Right renal pelvis (tissue), 4 donors: ENCODE measurements at places on chromosomes 16 and 17. TPM values are rescaled to one million over a fixed set of nuclear protein-coding genes. Genes with fewer than 3 reads are reported as not detected.

Gene TMEM204
- 28.5 TPM for polyA plus RNA-seq

Gene CCDC154
- 3.5 TPM for polyA plus RNA-seq

- no peak for DNase-seq
These were observed 580 bp downstream of the BCAR1 start for GRCh38 chr16:75250809-75251279.

DNA sequence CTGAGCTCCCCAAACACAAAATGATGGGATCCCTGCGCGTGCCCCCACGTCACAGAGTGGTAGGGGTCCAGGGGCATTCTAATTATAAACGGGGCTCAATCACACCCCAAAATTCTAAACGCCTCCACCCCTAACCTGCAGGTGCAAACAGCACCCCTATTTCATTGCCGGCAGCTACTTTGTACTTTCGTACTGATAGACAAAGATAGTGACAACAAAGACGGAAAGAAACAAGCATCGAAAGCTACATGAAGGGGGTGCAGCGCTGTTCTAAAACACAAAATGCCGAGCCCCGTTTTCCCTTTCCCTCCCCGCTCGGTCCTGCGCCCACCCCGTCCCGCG is 13.9 kb downstream of the MIS12 start:
- no peak for DNase-seq

DNA sequence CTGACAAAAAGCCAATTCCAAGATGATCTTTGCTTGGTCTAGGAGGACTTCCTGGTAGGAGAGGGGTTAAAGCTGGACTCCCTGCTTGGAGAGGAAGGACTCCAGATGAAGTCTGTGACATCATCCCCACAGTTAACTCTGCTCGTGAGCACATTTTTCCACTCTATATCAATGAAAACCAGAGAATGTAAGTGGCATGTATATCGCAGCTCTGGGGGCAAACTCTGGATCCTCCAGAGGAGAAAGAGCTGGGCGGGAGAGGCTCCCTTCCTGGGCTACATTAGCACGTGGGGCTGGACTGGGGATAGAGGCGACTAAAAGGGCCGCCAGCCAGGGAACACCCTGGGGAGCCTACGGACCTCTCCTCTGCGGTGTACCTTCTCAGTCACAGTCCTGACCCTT is 34.1 kb downstream of the HIC1 start:
- DNase-seq: no peak

GRCh38 chr16:21265104-21265837 is 12.8 kb downstream of the CRYM start:
- no peak for DNase-seq
